ENCODE measurements at places on chromosomes 16 and 17. TPM values are rescaled to one million over a fixed set of nuclear protein-coding genes. Genes with fewer than 3 reads are reported as not detected.

DNA sequence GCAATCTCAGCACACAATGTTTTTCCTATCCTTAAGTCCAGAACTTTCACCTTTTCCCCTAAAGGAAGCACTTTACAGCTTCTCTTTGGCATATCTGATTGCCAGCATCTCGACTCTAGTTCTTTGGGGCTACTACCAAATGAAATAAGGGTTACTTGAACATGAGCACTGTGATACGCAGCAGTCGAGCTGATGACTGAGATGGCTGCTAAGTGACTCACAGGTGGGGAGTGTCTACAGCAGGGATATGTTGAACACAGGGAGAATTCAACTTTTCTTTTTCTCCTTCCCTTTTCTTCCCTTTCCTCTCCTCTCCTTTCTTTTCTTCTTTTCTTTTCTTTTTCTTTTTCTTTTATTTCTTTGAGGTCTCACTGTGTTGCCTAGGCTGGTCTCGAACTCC is 334.8 kb downstream of the MAF start:
- no peak for DNase-seq
- no peak overlapping the region for H3K4me3 ChIP-seq
- H3K27me3 ChIP-seq: no peaks in the 10 kb centered on the region

DNA sequence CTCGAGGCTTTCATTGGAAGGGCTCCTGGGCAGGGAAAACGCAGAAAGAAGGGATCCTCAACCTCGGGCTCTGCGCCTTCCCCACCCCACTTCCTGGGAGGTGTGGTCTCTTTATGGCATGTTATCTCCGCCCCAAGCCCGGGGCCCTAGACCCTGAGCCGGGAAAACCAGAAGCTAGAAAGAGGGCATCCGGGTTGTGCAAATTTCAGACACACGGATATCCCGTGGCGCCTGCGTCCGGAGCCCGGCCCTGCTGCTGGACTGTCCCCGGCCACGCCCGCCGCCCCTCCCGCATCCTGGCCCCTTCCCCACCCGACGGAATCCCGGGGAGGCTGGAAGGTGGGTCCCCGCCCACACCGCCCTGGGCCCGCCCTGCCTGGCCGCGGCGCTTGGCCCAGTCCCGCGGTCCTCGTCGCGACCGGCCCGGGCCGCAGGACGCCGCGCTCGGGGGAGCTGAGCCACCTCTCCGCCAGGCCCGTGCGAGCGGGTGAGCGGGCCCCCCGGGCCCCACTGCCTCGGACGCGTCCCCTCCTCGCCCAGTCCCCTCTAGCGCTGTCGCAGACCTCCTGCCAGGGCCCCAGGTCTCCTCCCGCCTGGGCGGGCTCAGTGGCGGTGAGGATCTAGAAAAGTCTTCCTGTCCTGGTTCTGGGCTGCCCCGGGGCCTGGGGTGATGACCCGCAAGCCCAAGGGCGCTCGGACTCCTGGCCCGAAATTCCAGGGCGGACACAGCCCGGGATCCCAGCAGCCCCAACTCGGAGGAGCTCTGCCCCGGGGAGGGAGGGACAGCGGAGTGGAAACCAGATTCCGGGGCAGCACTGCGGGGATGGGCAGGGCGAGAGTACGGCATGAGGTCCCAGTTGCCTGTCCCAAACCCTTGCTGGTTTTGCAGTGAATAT is at the start of gene SLC16A5:
TSS of gene SLC16A5 (plus strand) at position 397 of the 896 bp plus-strand sequence. CDS start 5,683 bp downstream, outside the sequence.
- H3K27ac ChIP-seq: peak within 1 kb of the TSS; percentile 92
- H3K27me3 ChIP-seq: no peaks in the 10 kb centered on the region
- H3K36me3 ChIP-seq: no peaks in the 10 kb centered on the region
- H3K4me1 ChIP-seq: peaks cover 54% of the 10 kb centered on the region
- DNase-seq: peak; percentile 99

GRCh38 chr16:22055881-22056280 is 36.5 kb upstream of the VWA3A start:
- DNase-seq: no peak
- H3K27me3 ChIP-seq: no peaks in the 10 kb centered on the region
- H3K36me3 ChIP-seq: no peaks in the 10 kb centered on the region
- H3K4me3 ChIP-seq: no peak overlapping the region
- H3K4me1 ChIP-seq: no peaks in the 10 kb centered on the region
- H3K27ac ChIP-seq: no peak overlapping the region

DNA sequence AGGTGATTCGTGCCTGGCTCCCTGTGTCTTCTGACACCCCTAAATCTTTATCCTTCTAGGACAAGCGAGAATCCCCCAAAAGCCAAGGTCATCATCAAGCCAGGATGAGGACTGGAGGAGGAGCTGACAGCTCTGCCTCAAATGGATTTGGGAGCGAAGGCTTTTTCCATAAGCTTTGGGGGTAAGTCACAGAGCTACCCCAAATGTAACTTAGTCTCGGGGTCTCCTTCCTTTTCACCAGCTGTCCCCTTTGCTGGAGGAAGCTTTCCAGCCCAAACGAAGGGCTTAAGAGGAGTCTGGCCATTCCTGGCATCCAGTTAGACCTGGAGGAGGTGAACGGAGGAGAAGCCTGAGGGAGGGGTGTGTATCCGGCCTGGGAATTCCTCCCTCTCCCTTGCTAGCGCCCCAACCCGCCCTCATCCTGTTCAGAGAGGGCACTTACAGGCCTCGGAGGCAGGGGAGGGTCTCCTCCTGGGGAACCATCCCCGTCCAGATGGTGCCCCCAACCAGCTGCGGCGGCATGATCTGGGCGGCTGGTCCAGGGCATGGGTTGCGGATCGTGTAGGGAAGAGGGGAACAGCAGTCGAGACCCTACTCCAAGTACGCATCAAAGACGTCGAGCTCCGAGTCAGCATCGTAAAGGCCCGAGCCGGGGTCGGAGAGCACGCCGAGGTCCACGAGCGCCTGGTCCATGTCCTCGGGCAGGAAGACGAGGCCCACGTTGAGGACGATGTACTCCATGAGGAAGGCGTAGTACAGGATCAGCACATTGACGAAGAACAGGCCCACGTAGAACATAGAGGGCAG is 938 bp downstream of the DEXI start:
- peaks cover 24% of the 10 kb centered on the region for H3K4me1 ChIP-seq
- peak overlapping the region; percentile 51 for H3K4me3 ChIP-seq

GRCh38 chr17:41930009-41930832 is at the start of gene ODAD4:
Gene ODAD4 (plus strand): TSS chr17:41930617. CDS start chr17:41930724, 107 bp downstream.
- H3K4me3 ChIP-seq: peak within 1 kb of the TSS; percentile 41
- DNase-seq: peak; percentile 98
- H3K4me1 ChIP-seq: peaks cover 4% of the 10 kb centered on the region
- H3K27me3 ChIP-seq: no peaks in the 10 kb centered on the region
- H3K27ac ChIP-seq: peak within 1 kb of the TSS; percentile 98

DNA sequence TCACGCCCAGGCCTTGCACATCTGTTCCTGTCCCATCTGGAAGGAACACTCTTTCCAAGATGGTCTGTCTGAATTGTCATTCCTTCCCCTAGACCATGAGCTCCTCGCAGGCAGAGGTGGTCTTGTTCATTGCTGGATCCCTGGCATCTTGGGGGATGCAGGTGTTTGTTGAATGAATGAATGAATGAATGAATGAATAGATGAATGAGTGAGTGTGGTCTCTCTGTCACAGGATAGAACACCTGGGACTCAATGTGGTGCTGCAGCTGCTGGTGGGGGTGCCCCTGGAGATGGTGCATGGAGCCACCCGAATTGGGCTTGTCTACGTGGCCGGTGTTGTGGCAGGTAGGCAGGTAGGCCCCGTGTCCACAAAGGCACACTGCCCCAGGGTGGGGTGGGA is 32.2 kb downstream of the RHBDL3 start:
- DNase-seq: no peak
- H3K4me1 ChIP-seq: peaks cover 7% of the 10 kb centered on the region
- no peak overlapping the region for H3K4me3 ChIP-seq
- H3K36me3 ChIP-seq: no peaks in the 10 kb centered on the region
- no peak overlapping the region for H3K27ac ChIP-seq

- 0 out of 2 replicates have a peak, but pooled peaks cover 3% of the 10 kb centered on the region for H3K27me3 ChIP-seq
- no peak overlapping the region for H3K27ac ChIP-seq
- H3K4me3 ChIP-seq: no peak overlapping the region
These were observed 60.1 kb upstream of the CNEP1R1 start for GRCh38 chr16:49964973-49965372.

GRCh38 chr17:39208893-39209292 is 8.8 kb downstream of the RPL19 start:
- no peak overlapping the region for H3K4me3 ChIP-seq
- peaks cover 1% of the 10 kb centered on the region for H3K36me3 ChIP-seq
- no peaks in the 10 kb centered on the region for H3K27me3 ChIP-seq

- H3K36me3 ChIP-seq: no peaks in the 10 kb centered on the region
- no peak overlapping the region for H3K4me3 ChIP-seq
These were observed 77.7 kb downstream of the CNGB1 start for GRCh38 chr16:57893217-57893558.

GRCh38 chr16:85601730-85602401 is 11.3 kb upstream of the GSE1 start:
- no peaks in the 10 kb centered on the region for H3K27me3 ChIP-seq
- H3K27ac ChIP-seq: no peak overlapping the region
- H3K4me1 ChIP-seq: peaks cover 9% of the 10 kb centered on the region
- H3K4me3 ChIP-seq: no peak overlapping the region
- no peak for DNase-seq

DNA sequence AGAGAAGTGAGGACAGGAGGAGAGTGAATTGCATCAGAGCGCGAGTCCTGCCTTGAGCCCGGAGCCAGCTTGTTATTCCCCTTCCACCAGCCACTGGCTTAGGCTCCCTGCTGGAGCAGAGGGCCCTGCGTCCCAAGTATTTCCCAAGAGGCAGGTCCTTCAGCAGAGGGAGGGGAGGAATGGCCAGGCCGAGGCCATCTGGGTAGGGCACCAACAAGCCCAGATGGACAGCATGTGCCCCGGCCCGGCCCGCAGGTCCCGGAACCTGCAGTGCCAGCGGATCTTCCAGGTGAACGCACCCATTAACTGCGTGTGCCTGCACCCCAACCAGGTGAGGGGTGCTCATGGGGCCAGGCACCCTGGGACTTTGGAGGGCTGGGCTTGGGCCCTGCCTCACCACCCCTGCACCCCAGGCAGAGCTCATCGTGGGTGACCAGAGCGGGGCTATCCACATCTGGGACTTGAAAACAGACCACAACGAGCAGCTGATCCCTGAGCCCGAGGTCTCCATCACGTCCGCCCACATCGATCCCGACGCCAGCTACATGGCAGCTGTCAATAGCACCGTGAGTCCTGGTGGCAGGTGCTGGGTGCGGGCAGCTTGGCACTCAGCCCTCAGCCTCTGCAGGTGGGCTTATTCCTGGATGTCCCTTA is 1.7 kb downstream of the MLST8 start:
- peaks cover 8% of the 10 kb centered on the region for H3K4me1 ChIP-seq
- H3K36me3 ChIP-seq: peaks cover 3% of the 10 kb centered on the region
- peak overlapping the region; percentile 76 for H3K27ac ChIP-seq

DNA sequence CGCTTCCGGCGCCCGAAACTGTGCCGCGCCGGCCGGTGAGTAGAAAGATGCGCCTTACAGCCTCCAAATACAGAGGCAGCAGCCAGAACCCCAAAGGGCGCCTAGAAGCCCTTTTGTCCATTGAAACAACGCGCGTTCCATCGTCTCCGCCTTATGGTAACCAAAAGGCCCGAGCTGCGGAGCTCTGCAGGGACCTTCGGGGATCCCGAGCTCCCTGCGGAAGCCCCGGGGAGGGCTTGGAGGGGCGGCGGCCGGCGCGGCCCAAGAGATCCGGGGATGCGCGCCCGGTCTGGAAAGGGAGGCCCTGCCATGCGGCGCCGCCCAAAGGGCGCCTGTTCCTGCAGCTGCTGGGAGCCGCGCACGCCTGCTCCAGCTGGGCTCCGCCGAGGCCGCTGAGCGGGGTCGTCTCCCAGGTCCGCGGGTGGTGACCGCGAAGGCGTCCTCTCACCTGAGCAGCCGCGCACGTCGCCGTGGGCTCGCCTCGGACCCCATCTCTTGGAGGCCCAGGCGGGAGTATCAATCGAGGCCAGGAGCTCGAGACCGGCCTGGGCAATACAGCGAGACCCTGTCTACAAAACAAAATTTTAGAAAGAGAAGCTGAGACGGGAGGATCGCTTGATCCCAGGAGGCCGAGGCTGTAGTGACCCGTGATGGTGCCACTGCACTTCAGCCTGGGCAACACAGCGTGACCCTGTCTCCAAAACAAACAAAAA is 742 bp upstream of the FBXO31 start:
- peak overlapping the region; percentile 97 for H3K27ac ChIP-seq
- H3K4me3 ChIP-seq: peak overlapping the region; percentile 90
- H3K27me3 ChIP-seq: no peaks in the 10 kb centered on the region
- no peaks in the 10 kb centered on the region for H3K36me3 ChIP-seq
- peak; percentile 83 for DNase-seq
- H3K4me1 ChIP-seq: peaks cover 46% of the 10 kb centered on the region

The ACSM2B gene
- total RNA-seq: 0.56 TPM

The EPX gene
- total RNA-seq: not detected

The LRRC75A gene
- 4.5 TPM for total RNA-seq

The CSH1 gene
- not detected for total RNA-seq

The ABCC11 gene
- 0.21 TPM for total RNA-seq

The EMP2 gene
- total RNA-seq: 187 TPM

The TLCD2 gene
- total RNA-seq: 12.0 TPM

The CDH16 gene
- total RNA-seq: 0.81 TPM

The SYT17 gene
- 4.6 TPM for total RNA-seq

The LRRC36 gene
- total RNA-seq: not detected

The WFIKKN2 gene
- total RNA-seq: not detected
